NCI-H146 (cell line): ENCODE measurements at places on chromosomes 2 and 18.

- no peak for DNase-seq
Observed at GRCh38 chr2:103152556-103152955, 390.7 kb downstream of the TMEM182 start.

GRCh38 chr2:207718521-207718920, 7.1 kb downstream of the CCNYL1 start:
- no peak for DNase-seq

DNA sequence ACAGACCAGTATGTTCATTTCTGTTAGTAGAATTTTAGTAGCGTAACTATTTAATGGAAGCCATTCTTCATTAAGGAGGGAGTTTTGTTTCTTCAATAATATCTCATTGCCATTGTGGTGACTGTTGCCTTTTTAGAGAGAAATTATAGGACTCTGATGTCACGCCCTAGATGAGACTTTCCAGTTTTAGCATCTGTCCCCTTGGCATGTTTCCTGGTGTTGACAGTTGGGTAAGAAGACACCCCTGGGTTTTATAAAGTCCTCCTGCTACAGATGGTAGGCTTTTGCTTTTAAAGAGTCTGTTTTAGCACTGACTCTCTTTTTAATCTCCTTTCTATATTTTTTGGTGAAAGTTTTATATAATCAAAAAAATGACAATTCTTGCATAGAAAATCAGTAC, 41.9 kb downstream of the KCNJ3 start:
- peak; percentile 17 for DNase-seq

- no peak for DNase-seq
Observed at GRCh38 chr2:38856165-38856564, 19.6 kb downstream of the DHX57 start.

GRCh38 chr2:206798000-206798399, 32.6 kb downstream of the FASTKD2 start:
- no peak for DNase-seq

- peak; percentile 87 for DNase-seq
Observed at GRCh38 chr2:85758361-85759256, 4.8 kb downstream of the ATOH8 start.

DNA sequence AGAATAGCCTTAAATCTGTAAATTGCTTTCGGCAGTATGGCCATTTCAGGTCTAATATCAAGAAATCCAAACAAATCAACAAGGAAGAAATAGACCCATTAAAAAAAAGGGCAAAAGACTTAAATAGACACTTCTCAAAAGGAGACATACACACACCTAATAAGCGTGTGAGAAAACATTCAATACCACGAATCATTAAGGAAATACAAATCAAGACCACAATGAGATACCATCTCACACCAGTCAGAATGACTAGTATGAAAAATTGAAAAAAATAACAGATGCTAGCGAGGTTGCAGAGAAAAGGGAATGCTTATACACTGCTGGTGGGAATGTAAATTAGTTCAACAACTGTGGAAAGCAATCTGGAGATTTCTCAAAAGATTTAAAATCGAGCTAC, 243.2 kb downstream of the DSEL start:
- DNase-seq = no peak

- DNase-seq = no peak
Observed at GRCh38 chr2:65607662-65608305, 175.4 kb upstream of the SPRED2 start.

DNA sequence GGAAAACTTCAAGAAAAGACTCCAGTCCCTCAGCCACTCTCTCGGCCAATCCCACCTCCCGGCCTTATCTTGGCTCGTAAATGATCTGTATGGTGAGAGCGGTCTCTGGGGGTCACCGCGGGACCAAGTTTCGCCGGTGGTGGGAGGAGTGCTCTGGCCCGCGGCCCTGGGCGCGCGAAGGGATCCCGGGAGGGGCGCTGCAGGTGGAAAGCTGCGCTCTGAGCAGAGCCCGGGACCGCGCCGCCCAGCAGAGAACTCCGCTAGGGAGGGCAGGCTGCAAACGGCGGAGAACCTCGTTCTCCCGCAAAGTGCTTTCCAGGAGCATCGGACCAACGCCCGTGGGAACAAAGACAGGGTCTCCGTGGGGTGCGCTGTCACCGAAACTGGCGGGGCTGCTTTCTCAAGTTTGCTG, 622 bp downstream of the LRP2 start:
- DNase-seq = peak; percentile 9

GRCh38 chr2:23111263-23111662, 273.7 kb upstream of the KLHL29 start:
- DNase-seq = no peak

- DNase-seq = no peak
Observed at GRCh38 chr2:201882353-201883090, 76.2 kb downstream of the CDK15 start.

- no peak for DNase-seq
Observed at GRCh38 chr18:63859781-63860475, 27.6 kb upstream of the SERPINB2 start.

GRCh38 chr2:30003128-30003527, 81.7 kb upstream of the ALK start:
- no peak for DNase-seq

DNA sequence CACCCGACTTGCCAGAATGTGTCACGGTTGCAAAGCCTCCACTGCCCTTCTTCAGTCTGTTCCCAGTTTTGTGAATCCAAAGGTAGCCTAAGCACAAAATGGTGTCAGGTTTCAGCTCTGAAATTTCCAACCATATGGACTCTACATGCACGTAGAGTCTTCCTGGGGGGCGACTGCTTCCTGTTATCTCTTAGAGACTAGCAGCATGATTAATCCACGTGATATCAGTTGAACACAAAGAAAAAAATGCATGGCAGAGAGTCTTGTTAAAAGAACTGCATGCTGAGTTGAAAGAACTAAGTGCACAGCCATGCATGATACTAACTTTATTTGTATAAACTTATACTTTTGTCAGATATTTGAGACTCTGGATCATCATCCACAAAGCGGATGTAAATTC, 404.4 kb downstream of the SOCS6 start:
- peak; percentile 91 for DNase-seq

GRCh38 chr2:96664366-96664925, 21.9 kb downstream of the FER1L5 start:
- DNase-seq = no peak
